Fibroblast of skin of scalp (primary cell): ENCODE measurements at places on chromosomes 12 and 14.

- DNase-seq: no peak
These were observed 1.3 kb downstream of the RCOR1 start for GRCh38 chr14:102593825-102594137.

DNA sequence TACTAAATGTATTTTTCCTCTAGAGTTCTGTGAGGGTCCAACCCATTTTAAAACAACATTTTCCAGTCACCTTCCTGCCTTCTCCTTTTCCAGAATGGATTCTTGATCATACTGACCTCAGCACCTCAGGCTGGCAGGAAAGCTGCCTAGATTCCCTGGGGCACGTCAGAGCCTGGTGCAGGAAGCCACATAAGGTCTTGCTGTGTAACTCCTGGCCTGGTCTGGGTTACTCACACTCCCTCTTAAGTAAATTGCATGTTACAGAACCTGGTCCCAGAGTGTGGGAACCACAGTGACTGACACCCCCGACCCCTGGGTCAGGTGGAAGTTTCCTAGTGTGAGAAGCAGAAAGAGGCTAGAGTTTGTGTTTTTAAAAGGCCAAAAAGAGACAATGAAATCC lies 209.8 kb downstream of the SPTSSA start:
- DNase-seq: no peak

DNA sequence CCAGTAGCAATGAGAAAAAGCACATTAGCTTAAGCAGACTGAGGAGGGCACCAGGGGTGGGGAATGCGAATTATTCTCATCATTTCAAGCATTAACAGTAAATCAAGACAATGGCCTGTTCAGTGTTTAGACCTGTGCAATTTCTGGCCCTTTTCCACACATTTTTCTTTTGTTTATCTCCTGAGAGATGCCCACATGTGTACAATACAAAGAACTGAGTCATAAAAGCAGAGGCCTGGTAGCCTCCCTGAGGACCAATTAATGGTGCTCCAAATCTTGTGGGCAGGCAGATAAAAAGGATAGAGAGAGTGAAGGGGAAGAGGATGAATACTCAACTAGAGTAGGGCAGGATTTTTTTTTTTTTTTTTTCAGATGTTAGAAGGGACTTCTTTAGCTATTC lies 480.8 kb downstream of the RERGL start:
- DNase-seq: no peak

- DNase-seq: no peak
These were observed 162.6 kb upstream of the CCND2 start for GRCh38 chr12:4111010-4111409.

GRCh38 chr12:51323966-51324895 lies at the start of gene BIN2:
Gene BIN2, minus strand, starts transcription at chr12:51324174. Its CDS starts 72 bp downstream, at chr12:51324102.
- no peak for DNase-seq

GRCh38 chr12:66297923-66298322 lies 4.4 kb upstream of the HELB start:
- DNase-seq: no peak

- peak; percentile 95 for DNase-seq
These were observed 264.3 kb downstream of the AKAP6 start for GRCh38 chr14:32593290-32593942.

DNA sequence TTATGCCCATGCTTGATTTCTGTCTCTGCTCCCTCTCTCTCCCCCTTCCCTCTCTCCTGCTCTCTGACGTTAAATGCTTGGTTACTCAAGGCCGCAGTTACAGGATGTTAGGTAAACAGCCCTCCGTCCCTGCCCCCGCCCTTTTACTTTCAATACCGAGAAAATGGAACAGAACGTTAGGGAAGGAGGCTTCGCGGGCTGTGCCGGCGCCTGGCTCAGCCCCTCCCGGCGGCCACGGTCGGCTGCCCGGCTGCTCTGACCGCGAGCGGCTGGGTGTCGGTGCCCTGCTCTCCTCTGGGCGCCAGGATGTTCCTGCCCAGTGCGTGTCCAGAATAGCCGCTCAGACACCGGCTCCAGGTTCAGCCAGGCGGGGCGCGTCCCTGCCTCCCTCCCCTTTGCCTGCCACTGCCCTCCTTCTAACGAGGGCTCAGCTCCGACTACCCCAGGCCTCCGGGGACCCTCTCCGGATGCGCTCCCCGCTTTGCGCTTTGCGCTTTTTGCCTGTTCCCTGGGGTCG lies 166.1 kb downstream of the ADCK1 start:
- DNase-seq: no peak

DNA sequence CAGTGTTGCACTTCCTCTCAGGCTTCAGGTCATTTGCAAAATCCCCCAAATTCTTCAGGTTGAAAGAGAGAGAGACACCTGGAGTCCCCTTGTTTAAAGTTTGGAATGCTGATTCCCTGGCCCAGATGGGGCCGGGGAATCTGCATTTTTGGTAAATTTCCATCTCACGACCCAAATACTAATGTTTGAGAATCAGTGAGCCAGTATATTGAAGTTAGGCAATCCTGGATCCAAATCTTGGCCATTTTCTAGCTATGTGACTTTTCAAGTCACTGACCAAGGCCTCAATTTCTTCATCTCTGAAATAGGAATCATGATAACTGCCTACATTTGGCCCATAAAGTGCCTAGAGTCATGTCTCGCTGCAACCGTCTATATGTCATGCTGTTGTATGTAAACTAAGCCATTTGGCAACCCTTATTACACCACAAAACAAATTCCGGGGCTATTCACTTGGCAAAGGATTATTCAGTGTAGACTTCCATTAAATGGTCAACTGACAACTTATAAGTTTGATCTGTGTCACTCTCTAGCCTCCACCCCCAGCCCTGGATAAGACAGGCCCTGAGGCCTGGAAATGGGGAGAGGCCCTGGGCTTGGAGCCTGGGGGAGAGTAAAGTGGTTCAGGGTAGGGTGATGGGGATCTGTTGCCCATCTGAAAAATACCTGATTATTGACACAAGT lies 3.7 kb upstream of the ZFP36L1 start:
- no peak for DNase-seq

DNA sequence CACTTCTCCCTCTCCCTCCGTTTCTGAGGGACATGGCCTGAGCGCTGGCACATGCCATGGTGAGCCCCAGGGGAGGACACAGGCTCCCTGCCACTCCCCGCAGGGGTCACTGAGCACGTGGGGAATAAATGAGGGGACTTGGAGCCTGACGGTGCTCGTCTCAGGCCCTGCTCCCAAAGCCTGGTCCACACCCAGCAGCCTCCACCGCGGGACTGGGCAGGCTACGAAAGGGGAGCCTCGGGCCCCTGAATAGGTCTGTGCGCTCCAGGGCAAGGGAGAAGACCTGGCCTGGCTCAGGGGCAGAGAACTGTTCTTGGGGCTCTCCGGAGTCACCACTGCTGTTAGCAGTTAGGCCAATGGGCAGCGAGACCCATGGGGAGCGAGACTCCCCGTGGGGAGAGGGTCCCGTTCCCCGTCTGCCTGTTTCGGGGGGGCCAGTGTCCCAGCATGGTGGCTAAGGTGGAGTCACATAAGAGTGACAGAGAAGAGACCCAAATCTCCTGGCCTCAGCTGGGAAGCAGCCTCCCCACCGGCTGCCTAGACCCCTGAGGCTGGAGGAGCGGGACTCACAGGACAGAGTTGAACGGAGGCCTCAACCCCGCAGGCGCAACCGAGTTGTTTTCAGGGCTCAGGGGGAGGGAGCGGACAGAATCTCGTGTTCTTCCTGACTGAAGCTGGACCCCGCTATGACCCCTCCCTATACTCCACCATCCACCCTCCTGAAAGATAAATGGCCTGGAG lies 329.8 kb upstream of the SFSWAP start:
- DNase-seq: no peak

- no peak for DNase-seq
These were observed 34.1 kb upstream of the STON2 start for GRCh38 chr14:81434230-81434629.

GRCh38 chr14:103545219-103545914 lies 16.4 kb downstream of the TRMT61A start:
- no peak for DNase-seq

GRCh38 chr12:2301531-2302461 lies 249.0 kb downstream of the CACNA1C start:
- peak; percentile 63 for DNase-seq

DNA sequence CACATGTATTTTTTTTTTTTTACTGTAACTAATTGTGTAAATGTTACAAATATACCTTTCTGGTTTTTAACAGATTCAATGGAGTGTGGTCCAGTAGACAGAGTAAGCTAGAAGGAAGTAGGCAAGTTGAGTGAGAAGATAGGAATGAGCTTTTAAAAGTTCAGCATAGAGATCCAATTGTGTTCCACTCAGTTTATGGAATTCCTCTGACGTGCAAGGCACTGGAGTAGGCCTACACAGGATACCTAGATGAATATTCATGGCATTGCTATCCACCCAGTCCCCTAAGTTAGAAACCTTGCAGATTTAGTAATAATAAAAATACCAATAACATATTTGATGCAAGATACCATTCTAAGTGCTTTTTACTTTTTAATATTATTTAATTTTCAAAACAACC lies 225.6 kb upstream of the ARID2 start:
- DNase-seq: no peak

DNA sequence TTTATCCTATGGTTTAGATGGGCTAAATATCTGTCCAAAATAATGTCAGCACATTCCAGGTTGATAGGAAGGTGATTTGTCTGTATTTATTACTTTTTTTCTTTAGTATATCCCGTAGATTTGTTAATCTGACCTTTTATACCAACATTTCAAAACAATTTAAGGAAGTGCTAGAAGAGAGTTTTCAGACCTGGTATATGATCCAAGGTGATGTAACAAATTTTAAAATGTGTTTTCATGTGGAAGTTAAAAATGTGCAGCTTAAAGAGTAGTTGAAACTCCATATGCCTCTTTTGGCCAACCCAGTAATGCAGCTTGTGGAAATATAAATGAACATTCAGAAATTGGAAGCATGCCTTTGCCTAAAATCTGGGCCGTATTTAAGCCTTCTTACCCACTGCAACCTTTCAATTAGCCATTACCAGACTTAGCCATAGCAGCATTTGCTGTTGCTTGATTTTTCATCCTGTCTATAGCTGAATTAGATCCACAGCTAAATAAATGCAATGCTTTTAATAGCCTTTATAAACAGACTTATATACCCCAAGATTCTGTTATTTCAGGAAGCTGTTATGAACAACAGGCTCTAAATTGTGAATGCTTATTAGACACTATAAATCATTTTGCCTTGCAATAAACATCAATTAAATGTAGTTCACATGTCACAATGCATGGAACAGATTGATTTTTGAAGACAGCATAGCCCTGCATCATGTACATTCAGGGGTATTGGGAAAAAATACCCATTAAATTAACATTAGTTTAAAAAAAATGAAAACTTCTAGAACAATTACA lies 271.2 kb downstream of the PDZRN4 start:
- DNase-seq: no peak

DNA sequence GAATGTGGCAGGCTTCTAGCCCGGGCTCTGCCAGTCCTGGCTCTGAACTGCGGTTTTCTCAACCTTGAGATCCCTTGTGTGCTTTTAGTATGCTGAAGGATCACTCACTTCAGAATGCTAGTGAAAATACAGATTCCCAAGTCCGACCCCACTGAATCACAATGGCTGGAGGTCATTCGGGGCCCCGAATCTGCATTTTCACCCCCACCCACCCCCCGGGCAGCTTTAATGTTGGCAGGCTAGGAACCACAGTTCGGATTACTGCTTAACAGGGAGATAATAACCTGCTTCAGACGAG lies 573 bp upstream of the SUSD6 start:
- no peak for DNase-seq
